ENCODE measurements at places on chromosomes 4 and X. TPM values are rescaled to one million over a fixed set of nuclear protein-coding genes. Genes with fewer than 3 reads are reported as not detected.

- no peak for DNase-seq
These were observed 1.5 kb upstream of the ANXA5 start for GRCh38 chr4:121698236-121698671.

GRCh38 chrX:11423362-11423818 lies 130.2 kb downstream of the AMELX start:
- peak; percentile 46 for DNase-seq

DNA sequence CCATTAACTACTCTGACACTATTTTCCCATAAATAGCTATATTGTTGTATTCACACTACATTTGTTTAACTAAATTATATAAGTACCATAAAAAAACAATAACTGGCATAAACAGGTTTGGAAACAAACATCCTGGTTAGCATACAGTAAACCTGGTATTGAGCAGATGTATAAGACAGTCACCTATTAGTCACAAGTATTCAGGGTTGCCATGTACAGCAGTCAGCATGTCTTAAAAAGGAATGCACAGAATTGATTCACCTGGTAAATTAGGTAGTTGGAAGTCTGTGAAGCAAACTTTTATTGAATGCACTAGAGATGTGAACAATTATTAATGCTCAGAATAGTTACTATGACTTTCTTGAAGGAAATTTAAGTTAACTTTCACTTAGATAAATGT lies 137.9 kb downstream of the FAM13A start:
- DNase-seq = no peak

- no peak for DNase-seq
These were observed 55.2 kb downstream of the CHST7 start for GRCh38 chrX:46628460-46629371.

DNA sequence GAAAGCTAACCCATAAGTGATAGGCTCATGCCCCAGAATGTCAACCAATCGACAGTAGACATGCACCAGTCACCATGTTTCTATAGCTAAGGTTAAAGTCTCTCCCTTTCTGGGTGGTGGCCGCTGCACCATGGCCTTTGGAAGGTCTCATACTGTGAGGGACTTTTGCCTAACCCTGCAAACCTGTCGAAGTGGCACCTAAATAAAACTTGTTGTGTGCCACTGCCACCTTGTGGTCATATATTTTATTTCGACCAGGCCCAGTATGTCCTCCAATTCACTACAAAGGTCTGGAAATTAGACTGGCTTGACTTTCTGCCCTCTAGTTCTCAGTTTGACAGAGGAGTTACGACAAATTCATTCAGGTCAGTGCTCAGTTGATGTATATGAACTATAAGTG lies 163.1 kb downstream of the SMARCA1 start:
- DNase-seq = peak; percentile 2

GRCh38 chr4:186715077-186715476 lies 8.6 kb downstream of the FAT1 start:
- no peak for DNase-seq

SSX1 gene
- total RNA-seq = not detected

LEF1 gene
- 17.1 TPM for total RNA-seq

REPS2 gene
- 0.97 TPM for total RNA-seq
